Astrocyte (in vitro differentiated cells and primary cell): ENCODE measurements at places on chromosomes 1 and 21. TPM values are rescaled to one million over a fixed set of nuclear protein-coding genes. Genes with fewer than 3 reads are reported as not detected.

The LCE6A gene
- total RNA-seq = not detected in 2 replicates

The AADACL3 gene
- total RNA-seq = 0.05 TPM in 1 of 2 replicates, not detected in the other

The LEMD1 gene
- total RNA-seq = 2.5 and 3.1 TPM in 2 replicates

The FCRL6 gene
- total RNA-seq = not detected in 2 replicates

The SNX7 gene
- total RNA-seq = 38.9 and 39.9 TPM in 2 replicates

The ADAMTSL4 gene
- total RNA-seq = 5.3 and 6.7 TPM in 2 replicates

The HSD3B2 gene
- total RNA-seq = not detected in 2 replicates

The NFASC gene
- total RNA-seq = 26.7 and 29.6 TPM in 2 replicates

The LRP8 gene
- 12.8 and 13.9 TPM in 2 replicates for total RNA-seq

The MED8 gene
- 54.5 and 57.1 TPM in 2 replicates for total RNA-seq

The NHLH1 gene
- total RNA-seq = 0.55 and 0.70 TPM in 2 replicates

The GPA33 gene
- 0.99 and 1.2 TPM in 2 replicates for total RNA-seq

The PRELP gene
- 0.07 TPM in 1 of 2 replicates, not detected in the other for total RNA-seq

The ADAMTS5 gene
- 8.6 and 14.1 TPM in 2 replicates for total RNA-seq

DNA sequence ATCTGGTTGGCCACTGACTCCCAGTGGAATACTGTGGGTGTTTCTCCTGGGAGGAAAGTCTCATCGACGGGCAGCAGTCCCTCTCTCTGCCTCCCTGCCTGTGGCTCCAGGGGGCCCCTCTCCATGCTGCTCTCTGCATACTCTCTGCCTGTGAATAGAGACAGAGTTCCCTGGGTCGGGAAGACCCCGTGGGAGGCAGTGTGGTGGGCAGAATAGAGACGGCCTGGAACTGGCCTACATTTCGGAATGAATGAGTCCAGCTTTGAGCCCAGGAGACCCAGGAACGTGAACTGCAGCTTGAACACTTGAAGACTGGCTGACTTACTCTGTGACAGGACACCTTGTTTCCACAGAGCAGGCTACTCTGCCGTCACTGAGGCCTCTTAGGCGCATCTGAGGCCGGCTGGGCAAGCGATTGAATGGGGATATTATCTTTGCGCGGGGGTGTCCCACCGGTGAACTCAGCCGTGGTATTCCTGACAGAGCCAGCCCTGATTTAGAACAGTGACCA, 64.0 kb downstream of the KIF21B start:
- H3K4me3 ChIP-seq = no peak overlapping the region
- H3K4me1 ChIP-seq = no peaks in the 10 kb centered on the region
- H3K36me3 ChIP-seq = no peaks in the 10 kb centered on the region
- H3K27ac ChIP-seq = no peak overlapping the region

- no peak overlapping the region for H3K4me3 ChIP-seq
- no peaks in the 10 kb centered on the region for H3K36me3 ChIP-seq
- no peak overlapping the region for H3K27ac ChIP-seq
- DNase-seq = no peak
Measured at GRCh38 chr1:154735804-154736168, 127.8 kb upstream of the ADAR start.

DNA sequence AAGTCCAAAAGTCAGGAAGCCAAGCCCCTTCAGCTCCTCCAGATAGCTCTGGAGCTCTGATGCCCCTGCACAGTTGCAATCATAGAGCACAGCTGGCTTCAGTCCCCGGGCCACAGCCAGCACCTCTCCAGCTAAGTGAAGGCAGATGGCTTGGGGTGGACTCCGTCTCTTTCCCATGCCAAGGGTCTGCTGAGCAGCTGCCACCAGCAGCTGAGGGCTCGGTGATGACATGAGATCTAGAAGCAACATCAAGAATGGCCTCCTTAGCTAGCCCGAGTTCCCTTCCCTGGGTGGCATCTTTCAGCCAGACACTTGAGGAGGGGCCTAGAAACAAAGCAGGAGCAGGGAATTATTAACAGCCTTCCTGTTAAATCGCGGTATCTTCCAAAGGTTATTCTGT, 973 bp downstream of the C1orf74 start:
- H3K27ac ChIP-seq = no peak overlapping the region
- H3K36me3 ChIP-seq = no peaks in the 10 kb centered on the region
- H3K4me3 ChIP-seq = peak overlapping the region; percentile 96

DNA sequence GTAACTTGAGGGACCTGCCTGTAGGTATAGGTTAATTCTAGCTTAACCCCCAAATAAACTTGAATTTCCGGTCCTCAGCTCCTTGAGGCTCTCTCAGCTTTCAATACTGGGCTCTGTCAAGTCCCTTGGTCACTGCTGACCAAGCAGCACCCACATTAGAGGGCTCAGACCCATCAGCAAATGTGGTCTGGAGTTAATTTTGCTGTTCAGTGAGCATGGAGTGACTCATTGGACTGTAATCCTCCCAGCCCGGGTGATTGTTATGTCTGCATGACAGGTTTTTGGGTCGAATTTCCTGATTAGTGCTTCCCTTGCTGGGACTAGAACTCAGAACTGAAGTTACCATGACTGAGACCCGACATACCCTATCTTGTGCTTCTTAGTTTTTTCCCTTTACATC, 130.6 kb downstream of the URB2 start:
- H3K4me3 ChIP-seq = no peak overlapping the region
- H3K27ac ChIP-seq = peak overlapping the region; percentile 17
- DNase-seq = peak; percentile 92
- no peaks in the 10 kb centered on the region for H3K27me3 ChIP-seq

GRCh38 chr1:2641381-2642130, 8.7 kb upstream of the MMEL1 start:
- H3K4me1 ChIP-seq = peaks cover 7% of the 10 kb centered on the region
- no peaks in the 10 kb centered on the region for H3K36me3 ChIP-seq
- H3K27me3 ChIP-seq = no peaks in the 10 kb centered on the region
- no peak overlapping the region for H3K4me3 ChIP-seq

DNA sequence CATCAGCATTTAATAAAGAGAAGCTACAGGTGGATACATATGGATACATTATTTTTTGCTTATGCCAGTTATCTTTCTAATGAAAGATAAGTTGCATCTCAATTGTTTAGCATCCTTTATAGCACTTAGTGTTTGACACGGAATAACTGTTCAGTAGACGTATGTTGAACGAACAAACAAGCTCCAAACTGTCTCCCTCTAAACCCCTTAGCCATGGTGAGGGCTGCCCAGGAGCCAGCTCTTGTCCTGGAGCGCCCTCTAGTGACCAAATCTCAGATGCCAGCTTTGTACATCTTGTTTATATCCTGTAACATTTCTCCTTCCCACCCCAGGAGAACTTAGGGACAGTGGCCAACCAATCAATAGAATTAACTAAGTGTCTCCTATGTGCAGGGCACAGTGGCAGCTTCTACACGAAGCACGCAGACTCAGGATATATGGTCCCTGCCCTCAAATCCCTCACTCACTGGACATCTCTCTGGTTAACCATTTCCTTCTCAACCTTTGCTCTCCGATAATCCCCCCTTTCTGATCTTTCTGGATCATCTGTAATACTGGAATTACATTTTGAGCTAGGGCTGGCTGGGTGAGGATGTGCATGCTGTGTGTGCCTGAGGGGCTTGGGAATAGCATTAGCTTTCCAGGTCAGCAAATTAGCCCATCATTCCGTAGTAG, 22.9 kb downstream of the KCNA10 start:
- no peak overlapping the region for H3K4me3 ChIP-seq
- H3K36me3 ChIP-seq = no peaks in the 10 kb centered on the region
- H3K27ac ChIP-seq = no peak overlapping the region
- no peaks in the 10 kb centered on the region for H3K4me1 ChIP-seq
- DNase-seq = peak; percentile 40

DNA sequence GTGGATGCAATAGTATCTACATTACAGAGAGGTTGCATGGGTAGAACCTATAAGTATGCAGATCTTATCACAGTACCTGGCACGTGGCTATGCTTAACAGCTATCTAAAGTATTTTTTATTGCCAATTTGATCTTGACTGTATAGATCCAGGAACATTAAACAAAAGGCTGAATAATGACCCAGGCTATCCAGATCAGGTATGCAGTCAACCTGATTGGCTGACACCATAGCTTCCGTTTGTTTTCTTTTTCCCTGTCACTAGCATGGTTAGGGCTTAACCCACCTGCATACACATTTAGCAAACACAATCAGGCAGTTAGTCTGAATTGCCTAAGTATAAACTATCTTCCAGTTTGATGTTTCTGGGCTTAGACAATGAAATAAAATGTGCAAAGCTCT, 264.9 kb upstream of the PLXNA2 start:
- no peaks in the 10 kb centered on the region for H3K36me3 ChIP-seq
- H3K4me1 ChIP-seq = no peaks in the 10 kb centered on the region
- H3K27me3 ChIP-seq = no peaks in the 10 kb centered on the region
- H3K27ac ChIP-seq = no peak overlapping the region

- peaks cover 15% of the 10 kb centered on the region for H3K36me3 ChIP-seq
- no peaks in the 10 kb centered on the region for H3K4me1 ChIP-seq
- no peak overlapping the region for H3K4me3 ChIP-seq
- no peaks in the 10 kb centered on the region for H3K27me3 ChIP-seq
- no peak overlapping the region for H3K27ac ChIP-seq
- no peak for DNase-seq
Measured at GRCh38 chr1:246772686-246773085, 48.5 kb downstream of the SCCPDH start.

DNA sequence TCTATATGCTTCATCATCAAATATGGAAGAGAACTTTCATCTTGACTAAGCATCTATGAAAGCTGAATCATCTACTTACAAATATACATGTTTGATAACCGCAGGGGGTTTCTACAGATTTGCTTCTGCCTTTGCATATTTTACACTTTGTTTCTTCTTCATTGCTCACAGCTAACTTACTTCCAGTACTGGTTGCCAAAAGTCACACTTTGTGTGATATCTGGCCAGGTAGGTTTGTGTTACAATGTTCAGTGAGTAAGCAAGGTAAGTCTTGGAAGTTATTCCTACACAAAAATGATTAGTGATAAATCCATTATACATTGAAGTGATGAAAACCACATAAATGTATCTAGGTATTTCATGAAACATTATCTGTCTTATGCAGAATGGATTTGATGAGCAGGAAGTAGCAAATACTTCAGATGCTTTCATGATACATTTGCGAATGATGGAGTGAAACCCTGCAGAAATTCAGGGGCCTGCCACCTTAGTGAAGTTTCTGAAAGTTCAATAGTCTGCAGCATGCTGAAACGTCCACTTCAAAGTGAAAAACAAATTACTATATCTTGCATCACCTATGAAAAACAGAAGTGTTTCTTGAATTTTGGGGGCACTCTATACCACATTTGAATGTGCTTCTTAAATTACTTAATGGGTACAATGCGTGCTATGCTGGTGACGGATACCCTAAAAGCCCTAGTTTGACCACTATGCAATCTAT, 187.3 kb downstream of the ATP6V1G3 start:
- H3K4me1 ChIP-seq = no peaks in the 10 kb centered on the region
- H3K27ac ChIP-seq = no peak overlapping the region
- DNase-seq = no peak
- H3K36me3 ChIP-seq = no peaks in the 10 kb centered on the region
- H3K27me3 ChIP-seq = no peaks in the 10 kb centered on the region

DNA sequence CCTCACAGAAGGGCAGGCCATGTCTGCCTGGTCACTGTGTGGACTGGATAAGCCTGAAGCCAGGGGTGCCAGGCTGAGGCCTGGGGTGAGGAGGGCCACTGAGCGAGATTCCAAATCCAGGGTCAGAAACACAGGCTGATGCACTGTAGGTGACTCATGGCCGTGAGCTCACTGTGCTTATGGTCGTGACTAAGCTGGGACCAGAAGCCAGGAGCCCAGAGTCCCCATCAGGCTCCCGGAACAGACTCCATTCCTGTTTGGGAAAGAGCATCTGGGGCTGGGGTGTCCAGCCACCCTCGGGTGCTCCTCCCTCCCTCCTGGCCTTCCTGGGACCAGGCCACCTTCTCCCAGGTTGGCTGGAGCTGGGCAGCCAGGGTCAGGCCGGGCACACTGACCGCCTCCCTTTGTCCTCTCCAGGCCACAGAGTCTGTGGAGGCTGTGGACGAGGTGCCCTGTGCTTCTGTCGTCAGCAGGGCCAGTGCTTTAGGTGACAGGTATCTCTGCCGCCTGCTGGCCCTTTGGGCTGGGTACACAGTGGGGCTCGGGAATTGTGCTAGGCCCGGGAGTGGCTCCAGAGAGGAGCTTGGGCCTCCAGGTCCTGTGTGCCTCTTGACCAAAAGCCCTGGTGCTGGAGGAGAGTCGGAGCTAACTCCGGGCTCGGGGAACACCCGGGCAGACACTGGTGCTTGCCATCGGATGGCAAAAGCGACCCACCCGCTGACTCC, 36.7 kb downstream of the AJAP1 start:
- no peak overlapping the region for H3K4me3 ChIP-seq
- peak; percentile 27 for DNase-seq
- H3K27ac ChIP-seq = no peak overlapping the region

GRCh38 chr1:26768755-26769154, 19.0 kb upstream of the PIGV start:
- H3K4me3 ChIP-seq = no peak overlapping the region
- H3K4me1 ChIP-seq = peaks cover 46% of the 10 kb centered on the region
- H3K27ac ChIP-seq = peak overlapping the region; percentile 28
- peak; percentile 47 for DNase-seq

- H3K4me1 ChIP-seq = peaks cover 34% of the 10 kb centered on the region
- H3K27ac ChIP-seq = no peak overlapping the region
- H3K4me3 ChIP-seq = no peak overlapping the region
- H3K36me3 ChIP-seq = peaks cover 2% of the 10 kb centered on the region
- DNase-seq = no peak
Measured at GRCh38 chr1:225866981-225867380, 15.2 kb downstream of the TMEM63A start.

DNA sequence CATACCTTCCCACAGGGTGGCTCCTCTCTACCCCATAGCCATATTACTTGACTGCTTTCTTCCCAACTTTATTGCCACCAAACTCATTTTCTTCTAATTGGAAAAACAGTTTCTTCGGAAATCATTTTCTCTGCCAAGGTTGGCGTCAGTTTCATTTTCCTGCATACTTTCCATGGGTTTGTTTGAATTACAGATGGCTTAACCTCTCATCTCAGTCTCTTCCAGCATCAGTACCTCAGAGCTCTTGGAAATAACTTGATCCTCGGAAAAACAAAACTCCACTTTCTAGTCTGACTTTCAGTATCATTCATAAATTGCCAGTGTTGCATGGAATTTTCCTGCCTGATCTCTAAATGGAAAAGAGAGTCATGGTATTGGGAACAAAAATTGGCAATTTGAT, 20.3 kb upstream of the PRDM2 start:
- no peak overlapping the region for H3K4me3 ChIP-seq
- H3K27ac ChIP-seq = no peak overlapping the region
- no peaks in the 10 kb centered on the region for H3K4me1 ChIP-seq
- no peaks in the 10 kb centered on the region for H3K27me3 ChIP-seq
- DNase-seq = no peak

GRCh38 chr1:168148916-168149315, 12.2 kb upstream of the GPR161 start:
- no peaks in the 10 kb centered on the region for H3K36me3 ChIP-seq
- H3K4me1 ChIP-seq = no peaks in the 10 kb centered on the region
- no peak overlapping the region for H3K27ac ChIP-seq
- no peaks in the 10 kb centered on the region for H3K27me3 ChIP-seq
- H3K4me3 ChIP-seq = no peak overlapping the region

DNA sequence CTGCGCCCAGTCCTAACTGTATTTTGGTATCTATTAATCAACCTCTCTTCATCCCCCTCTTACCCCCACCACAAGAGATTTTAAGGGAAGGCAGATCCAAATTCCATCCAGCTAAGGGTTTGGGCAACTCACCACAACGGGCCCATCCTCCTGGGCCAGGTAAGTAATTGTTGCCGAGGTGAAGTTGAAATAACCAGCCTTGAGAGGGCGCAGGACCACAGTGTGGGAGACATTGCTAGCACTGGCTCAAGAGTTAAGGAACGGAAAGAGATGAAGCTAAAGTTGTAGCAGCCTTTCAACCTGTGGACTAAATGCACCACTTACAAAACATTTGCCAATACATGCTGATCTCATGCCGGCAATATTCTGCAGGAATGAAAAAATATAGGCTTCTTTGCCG, 5.9 kb downstream of the SSR2 start:
- H3K36me3 ChIP-seq = peaks cover 62% of the 10 kb centered on the region
- no peaks in the 10 kb centered on the region for H3K4me1 ChIP-seq
- H3K4me3 ChIP-seq = no peak overlapping the region
- H3K27ac ChIP-seq = no peak overlapping the region
